ENCODE measurements at places on chromosomes 11 and 22. TPM values are rescaled to one million over a fixed set of nuclear protein-coding genes. Genes with fewer than 3 reads are reported as not detected.
A peak's percentile ranks its signal among the peaks of the same experiment; 100 is the strongest.

DNA sequence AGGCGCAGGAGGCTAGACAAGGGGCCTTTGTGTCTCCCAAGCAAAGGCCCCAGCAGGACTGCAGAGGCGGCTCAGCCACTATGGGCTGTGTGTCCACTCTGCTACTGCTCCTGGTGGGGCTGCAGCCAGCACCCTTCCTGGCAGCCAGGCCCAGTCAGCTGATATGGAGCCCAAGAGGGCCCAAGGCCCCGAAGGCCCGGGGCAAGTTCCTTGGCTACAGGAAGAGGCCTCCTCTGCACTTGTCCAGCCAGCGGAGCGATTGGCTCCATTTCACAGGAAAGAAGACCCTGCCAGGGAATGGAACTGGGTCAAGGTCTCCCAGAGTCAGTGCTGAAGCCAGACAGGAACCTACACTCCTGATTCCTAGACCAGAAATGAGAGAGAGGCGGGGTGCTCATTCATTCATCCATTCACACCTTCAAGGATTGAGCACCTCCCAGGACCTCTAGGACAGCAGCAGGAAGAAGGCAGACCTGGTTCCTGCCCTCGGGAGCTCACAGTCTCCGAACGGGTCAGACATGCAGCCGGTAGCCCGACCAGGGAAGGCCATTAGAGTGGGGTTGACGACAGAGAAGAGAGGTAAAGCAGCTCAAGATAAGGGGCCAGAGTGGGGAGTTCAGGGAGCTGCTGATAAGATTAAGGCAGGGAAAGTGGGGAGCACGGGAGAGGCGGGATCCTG, 811 bp upstream of the P2RY2 start:
- peaks cover 45% of the 10 kb centered on the region for H3K4me1 ChIP-seq
- H3K36me3 ChIP-seq, result no peaks in the 10 kb centered on the region
- no peaks in the 10 kb centered on the region for H3K27me3 ChIP-seq
- peak overlapping the region; percentile 58 for H3K4me3 ChIP-seq

- no peak for DNase-seq
- no peaks in the 10 kb centered on the region for H3K27me3 ChIP-seq
Measured at GRCh38 chr11:22775248-22775647, 54.4 kb downstream of the SVIP start.

DNA sequence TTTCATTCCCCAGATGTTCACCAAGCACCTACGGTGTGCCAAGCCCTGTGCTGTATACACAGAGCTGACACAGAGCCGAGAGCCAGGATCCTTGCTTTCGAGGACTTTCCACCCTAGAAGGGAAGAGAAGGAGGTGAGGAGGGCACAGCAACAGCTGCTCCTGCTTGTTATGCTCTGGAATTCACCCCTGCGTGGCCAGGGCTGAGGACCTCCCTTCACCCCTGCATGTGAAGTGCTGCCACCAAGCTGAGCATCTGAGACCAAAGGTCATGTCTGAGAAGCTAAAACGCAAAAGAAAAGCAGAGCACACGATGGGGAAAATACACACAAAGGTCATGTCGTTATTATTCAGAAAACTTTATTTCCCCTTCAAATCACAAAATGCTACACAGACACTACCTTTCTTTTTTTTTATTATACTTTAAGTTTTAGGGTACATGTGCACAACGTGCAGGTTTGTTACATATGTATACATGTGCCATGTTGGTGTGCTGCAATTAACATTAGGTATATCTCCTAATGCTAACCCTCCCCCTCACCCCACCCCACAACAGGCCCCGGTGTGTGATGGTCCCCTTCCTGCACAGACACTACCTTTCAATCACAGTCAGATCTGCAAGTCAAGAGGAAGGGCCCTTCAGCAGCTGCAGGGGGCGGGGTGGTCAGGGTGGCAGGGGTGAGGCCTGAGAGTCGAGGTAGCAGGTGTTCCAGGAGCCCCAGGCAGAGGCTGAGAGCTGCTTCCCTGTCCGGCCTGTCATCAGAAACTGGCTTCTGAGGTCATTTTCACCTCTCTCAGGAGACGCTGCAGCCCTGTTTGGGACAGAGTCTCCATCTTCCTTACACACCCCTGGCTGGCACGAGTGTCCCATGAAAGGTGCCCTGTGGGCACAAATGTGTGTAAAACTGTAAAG, 40.1 kb upstream of the PRR5 start:
- DNase-seq, result no peak
- H3K36me3 ChIP-seq, result no peaks in the 10 kb centered on the region
- no peaks in the 10 kb centered on the region for H3K27me3 ChIP-seq
- peaks cover 13% of the 10 kb centered on the region for H3K4me1 ChIP-seq
- no peak overlapping the region for H3K27ac ChIP-seq
- no peak overlapping the region for H3K4me3 ChIP-seq

- H3K36me3 ChIP-seq, result no peaks in the 10 kb centered on the region
- no peaks in the 10 kb centered on the region for H3K27me3 ChIP-seq
- H3K27ac ChIP-seq, result no peak overlapping the region
- H3K4me3 ChIP-seq, result no peak overlapping the region
Measured at GRCh38 chr11:19259487-19260345, 19.0 kb upstream of the E2F8 start.

GRCh38 chr22:46064228-46064965, 85.9 kb upstream of the PPARA start:
- DNase-seq, result no peak
- H3K27me3 ChIP-seq, result no peaks in the 10 kb centered on the region
- peaks cover 39% of the 10 kb centered on the region for H3K4me1 ChIP-seq
- peak overlapping the region; percentile 100 for H3K27ac ChIP-seq
- H3K4me3 ChIP-seq, result no peak overlapping the region
- no peaks in the 10 kb centered on the region for H3K36me3 ChIP-seq

DNA sequence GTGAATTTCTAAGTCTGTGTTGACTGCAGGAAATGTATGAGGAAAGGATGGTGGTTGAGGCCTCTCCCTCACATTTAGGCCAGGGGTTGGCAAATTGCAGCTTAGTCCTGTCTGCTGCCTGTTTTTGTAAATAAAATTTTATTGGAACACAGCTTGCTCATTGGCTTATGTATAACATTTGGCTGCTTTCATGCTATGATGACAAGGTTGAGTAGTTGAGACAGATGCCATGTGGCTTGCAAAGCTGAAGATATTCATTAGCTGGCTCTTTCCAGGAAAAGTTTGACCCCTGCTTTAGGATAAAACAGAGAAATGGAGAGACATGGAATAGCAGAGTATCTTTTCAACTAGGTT, 46.2 kb downstream of the BCR start:
- H3K36me3 ChIP-seq, result no peaks in the 10 kb centered on the region
- H3K27me3 ChIP-seq, result no peaks in the 10 kb centered on the region
- H3K4me1 ChIP-seq, result peaks cover 85% of the 10 kb centered on the region

DNA sequence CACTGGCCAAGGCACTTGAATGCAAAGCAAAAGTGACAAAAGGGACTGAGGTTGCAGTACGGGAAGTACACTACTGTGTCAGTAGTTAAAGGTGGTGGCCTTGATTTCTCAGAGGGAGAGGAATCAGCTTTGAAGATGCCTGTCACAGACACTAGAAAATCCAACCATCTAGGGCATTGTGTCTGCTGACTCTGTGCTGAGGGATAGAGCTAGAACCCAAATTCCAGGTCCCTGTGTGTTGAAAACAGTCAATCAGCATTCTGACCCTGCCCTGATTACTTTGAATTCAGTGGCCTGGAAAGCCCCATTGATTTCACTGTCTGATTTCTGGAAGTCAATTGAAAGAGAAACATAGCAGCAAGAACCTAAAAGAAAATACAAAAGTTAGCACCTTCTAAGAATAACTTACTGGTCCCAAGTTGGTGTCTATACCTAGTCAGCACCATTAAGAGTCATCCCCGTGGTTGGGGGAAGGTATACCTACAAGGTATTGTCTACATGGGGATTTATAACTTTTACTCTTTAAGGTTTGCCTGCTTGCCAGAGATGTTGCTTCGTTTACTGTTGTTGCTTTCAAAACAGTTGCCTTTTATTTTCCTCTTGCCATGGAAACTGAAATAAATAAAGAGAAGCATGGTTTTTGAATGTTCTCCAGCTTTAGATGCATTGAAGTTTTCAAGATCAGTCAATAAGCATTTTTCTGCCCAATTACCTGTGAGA, 97.3 kb downstream of the PDHX start:
- no peak overlapping the region for H3K27ac ChIP-seq
- H3K36me3 ChIP-seq, result no peaks in the 10 kb centered on the region
- H3K27me3 ChIP-seq, result no peaks in the 10 kb centered on the region
- no peaks in the 10 kb centered on the region for H3K4me1 ChIP-seq
- no peak for DNase-seq
- H3K4me3 ChIP-seq, result no peak overlapping the region

DNA sequence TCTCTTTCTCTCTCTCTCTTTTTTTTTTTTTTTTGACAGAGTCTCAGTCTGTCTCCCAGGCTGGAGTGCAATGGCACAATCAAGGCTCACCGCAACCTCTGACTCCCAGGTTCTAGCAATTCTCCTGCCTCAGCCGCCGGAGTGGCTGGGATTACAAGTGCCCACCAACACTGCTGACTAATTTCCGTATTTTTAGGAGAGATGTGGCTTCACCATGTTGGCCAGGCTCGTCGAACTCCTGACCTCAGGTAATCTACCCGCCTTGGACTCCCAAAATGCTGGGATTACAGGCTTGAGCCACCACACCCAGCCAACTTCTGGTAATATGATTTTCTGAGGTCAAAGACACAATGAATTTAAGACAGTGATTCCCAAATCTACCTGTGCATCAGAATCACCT, 659.8 kb upstream of the CCDC90B start:
- H3K27me3 ChIP-seq, result no peaks in the 10 kb centered on the region
- DNase-seq, result no peak
- H3K4me3 ChIP-seq, result no peak overlapping the region

DNA sequence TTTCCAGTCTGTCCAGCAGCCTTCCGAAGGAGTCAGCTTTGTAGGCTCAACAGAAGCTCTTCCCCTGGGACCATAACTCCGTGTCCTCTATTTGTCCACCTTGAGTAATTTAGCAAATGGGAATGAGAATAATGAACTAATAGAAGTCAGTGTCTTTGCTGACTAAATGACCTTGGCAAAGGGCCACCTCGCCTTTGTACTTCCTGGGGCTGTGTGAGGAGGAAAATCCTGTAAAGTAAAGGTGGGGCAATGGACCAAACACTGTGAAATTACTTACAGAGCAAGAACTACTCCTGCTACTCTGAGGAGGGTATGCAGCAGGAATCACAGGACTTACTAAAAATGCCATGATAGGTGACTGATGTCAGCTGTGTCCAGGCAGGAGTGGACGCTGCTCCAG, 36.2 kb upstream of the CSNK2A3 start:
- H3K27ac ChIP-seq, result no peak overlapping the region
- DNase-seq, result no peak
- no peaks in the 10 kb centered on the region for H3K36me3 ChIP-seq
- H3K4me1 ChIP-seq, result peaks cover 15% of the 10 kb centered on the region

- H3K4me1 ChIP-seq, result no peaks in the 10 kb centered on the region
- no peaks in the 10 kb centered on the region for H3K36me3 ChIP-seq
- DNase-seq, result no peak
- no peak overlapping the region for H3K27ac ChIP-seq
- H3K4me3 ChIP-seq, result no peak overlapping the region
Measured at GRCh38 chr22:18996376-18996900, 60.3 kb upstream of the PRODH start.

DNA sequence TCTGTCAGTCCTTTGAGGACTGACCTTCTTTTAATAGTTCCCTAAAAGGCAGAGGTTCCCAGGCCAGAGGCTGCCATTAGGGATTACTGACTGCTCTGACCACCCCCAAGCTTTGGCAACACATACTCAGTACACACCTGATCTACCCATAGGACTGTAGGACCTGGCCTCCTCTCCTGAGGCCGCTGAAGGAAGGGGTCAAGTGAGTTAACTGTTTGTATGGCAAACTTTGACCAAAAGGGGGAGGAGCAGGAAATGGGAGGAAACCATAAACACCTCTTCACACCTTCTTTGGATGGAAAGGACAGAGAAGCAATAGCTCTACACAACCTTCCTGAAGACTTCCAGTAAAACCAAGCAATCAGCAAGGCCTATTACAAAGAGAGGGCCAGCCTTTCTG, 104.0 kb downstream of the APOL5 start:
- DNase-seq, result no peak
- no peak overlapping the region for H3K4me3 ChIP-seq
- no peaks in the 10 kb centered on the region for H3K36me3 ChIP-seq
- no peaks in the 10 kb centered on the region for H3K27me3 ChIP-seq
- H3K27ac ChIP-seq, result no peak overlapping the region

DNA sequence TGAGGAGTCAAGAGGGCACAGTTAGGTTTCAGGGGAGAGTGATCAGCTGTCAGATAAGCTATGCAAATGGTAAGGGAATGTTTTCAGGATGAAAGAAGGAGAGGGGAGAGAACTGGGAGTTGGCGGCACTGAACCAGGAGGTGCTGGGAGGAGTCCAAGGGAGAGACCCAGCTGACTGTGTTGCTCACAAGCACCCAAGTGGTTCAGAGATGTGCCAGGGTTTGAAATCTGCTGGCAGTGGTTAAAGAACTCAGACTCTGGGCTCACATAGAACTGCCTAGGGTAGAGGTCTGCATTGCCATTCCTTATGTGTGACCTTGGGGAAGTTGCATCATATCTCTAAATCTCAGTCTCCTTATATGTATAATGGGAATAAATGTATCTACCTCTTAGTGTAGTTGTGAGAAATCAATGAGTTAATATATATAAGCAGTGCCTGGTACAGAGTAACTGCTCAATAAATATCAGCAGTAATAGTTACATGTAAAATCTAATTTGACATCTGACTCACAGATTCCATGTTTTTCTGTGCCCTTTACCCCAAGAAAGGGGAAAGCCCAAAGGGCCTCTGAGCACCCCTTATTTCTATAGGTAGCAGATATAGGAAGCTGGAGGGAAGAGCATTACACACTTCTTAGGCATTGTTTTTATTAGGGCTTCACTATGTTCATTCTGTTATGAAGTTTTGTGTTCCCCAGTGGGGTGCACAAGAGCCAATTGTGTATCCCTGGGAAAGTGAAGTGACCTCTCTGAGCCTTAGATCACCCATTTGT, 66.9 kb upstream of the SESN3 start:
- H3K27ac ChIP-seq, result no peak overlapping the region
- no peaks in the 10 kb centered on the region for H3K27me3 ChIP-seq
- no peak overlapping the region for H3K4me3 ChIP-seq
- peak; percentile 61 for DNase-seq
- no peaks in the 10 kb centered on the region for H3K36me3 ChIP-seq

GRCh38 chr11:92393218-92393617, 168.6 kb downstream of the FAT3 start:
- no peaks in the 10 kb centered on the region for H3K4me1 ChIP-seq
- H3K27ac ChIP-seq, result no peak overlapping the region
- no peaks in the 10 kb centered on the region for H3K36me3 ChIP-seq
- no peak overlapping the region for H3K4me3 ChIP-seq
- no peak for DNase-seq
- H3K27me3 ChIP-seq, result no peaks in the 10 kb centered on the region

- H3K4me1 ChIP-seq, result no peaks in the 10 kb centered on the region
- no peak overlapping the region for H3K27ac ChIP-seq
- no peak for DNase-seq
- no peak overlapping the region for H3K4me3 ChIP-seq
Measured at GRCh38 chr11:79663017-79663416, 222.2 kb upstream of the TENM4 start.

- H3K27ac ChIP-seq, result no peak overlapping the region
- no peak overlapping the region for H3K4me3 ChIP-seq
- DNase-seq, result no peak
- H3K27me3 ChIP-seq, result no peaks in the 10 kb centered on the region
- peaks cover 14% of the 10 kb centered on the region for H3K4me1 ChIP-seq
Measured at GRCh38 chr22:35589071-35589755, 27.9 kb downstream of the MB start.

Gene TNNT3
- not detected for total RNA-seq

Gene FXYD2
- total RNA-seq, result 2.8 TPM

Gene OR8K1
- not detected for total RNA-seq

Gene SLC1A2
- total RNA-seq, result 1.2 TPM

Gene CYTH4
- 15.1 TPM for total RNA-seq

Gene APOL2
- 39.2 TPM for total RNA-seq

Gene XBP1
- 513 TPM for total RNA-seq

Gene KRTAP5-7
- not detected for total RNA-seq

Data from thyroid gland (tissue), 4 donors.